ENCODE measurements at places on chromosomes 3 and 15.

- no peak for DNase-seq
Measured at GRCh38 chr3:77655396-77655795, 615.5 kb downstream of the ROBO2 start.

DNA sequence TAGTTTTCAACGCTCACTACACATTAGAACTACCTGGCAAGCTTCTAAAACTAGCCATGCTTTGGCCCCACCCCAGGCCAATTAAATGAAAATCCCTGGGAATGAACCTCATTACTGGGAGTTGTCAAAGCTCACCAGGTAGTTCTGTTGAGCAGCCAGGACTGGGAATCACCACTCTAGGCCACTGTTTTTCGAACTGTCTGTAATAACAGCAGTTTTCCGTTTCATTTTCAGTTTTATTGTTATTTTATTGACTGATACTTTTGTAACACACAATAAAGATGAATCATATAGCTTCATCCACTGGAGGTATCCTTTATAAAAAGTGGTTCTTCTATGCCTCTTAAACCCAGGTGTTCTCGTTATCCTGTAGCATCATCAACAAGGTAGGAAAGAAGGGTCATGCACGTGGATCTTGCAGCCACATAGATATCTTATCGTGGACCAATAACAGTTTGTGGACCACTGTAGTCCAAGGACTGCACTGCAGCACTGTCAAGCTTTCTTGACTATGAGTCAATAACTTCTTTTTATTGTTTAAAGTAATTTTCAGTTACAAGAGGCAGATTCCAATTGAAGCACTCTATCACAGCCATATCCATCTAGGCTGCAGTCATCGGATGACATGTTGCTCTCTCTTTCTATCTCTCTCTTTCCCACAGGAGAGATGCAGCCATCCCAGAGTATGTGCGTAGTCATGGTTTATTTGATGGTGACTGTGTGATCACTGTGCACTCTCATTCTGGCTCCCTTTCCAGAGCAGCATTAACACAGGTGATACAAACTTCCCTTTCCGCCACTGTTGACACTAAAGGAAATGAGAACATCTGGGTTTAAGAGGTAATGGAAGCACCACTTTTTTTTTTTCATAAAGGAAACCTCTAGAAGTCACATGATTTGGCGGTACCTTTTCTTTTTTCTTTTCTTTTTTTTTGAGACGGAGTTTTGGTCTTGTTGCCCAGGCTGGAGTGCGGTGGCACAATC lies 39.0 kb upstream of the BLM start:
- DNase-seq = no peak

DNA sequence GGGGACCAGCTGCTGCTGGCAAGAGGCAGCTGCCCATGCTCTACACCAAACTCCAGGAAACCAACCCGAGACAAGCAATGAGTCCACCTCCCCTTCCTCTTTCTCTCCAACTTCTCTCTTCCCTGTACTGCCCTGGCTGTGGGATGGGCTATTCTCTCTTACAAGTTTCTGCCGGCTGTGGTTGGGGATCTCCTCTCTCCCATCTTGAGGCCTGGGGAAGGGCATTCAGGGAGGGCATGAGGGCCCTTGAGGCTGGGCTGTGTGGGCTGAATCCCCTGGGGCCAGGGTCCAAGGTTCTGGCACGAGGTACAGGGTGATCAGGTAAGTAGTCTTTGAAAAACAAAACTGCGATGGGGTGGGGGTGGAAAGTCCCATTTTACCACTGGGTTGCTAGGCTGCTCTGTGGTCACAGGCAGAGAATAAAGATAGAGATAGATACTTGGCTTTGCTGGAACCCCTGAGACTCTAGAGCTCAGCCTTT lies 32.3 kb upstream of the CTSH start:
- no peak for DNase-seq

DNA sequence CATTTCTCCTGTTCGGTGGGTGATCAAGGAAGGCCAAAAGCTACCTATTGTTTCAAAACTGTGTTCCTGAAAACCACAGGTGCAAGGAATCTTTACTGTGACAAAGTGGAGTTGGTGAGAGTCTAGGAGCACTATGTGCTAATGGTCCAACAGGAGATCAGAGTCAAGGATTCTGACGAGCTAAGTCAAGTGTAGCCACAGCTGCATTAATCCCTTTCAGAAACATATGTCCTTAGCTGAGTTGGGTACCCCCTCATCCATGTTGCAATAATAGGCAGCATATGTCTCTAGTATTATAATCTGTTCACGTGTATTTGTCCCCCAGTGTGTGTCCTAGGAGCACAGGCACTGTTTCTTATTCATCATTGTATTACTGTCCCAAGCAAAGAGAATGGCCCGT lies 1.7 kb downstream of the VPS39 start:
- no peak for DNase-seq
